Activated CD8-positive, alpha-beta memory T cell treated with anti-CD3 and anti-CD28 coated beads, Interleukin-2, amount 50 U/mL, for 4 hours (primary cell): ENCODE measurements at places on chromosomes 13 and 19.

DNA sequence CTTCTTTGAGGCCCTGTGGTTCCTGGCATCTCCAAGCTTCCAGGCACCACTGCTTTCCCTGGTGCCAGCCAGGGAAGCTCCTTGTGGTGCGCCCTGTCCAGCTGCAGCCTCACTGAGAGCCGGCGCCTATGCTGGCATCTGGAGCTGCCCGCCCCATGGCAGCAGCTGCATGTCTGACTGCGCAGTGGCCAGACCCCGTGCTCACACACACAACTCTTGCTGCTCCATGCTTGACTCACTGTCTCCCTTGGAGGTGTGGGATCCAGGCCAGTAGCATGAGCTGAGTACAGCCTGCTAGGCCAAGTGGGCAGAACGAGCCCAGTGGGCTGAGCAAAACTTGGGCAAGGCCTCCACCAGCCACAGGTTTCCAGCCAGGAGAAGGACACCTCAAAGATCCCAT is 11.5 kb upstream of the SUPT20H start:
- DNase-seq, result no peak

GRCh38 chr19:44401139-44402115 is at the start of gene ZNF285:
Gene ZNF285, minus strand, starts transcription at chr19:44401608. Its CDS starts 4,395 bp downstream, at chr19:44397213.
- peak; percentile 70 for DNase-seq

DNA sequence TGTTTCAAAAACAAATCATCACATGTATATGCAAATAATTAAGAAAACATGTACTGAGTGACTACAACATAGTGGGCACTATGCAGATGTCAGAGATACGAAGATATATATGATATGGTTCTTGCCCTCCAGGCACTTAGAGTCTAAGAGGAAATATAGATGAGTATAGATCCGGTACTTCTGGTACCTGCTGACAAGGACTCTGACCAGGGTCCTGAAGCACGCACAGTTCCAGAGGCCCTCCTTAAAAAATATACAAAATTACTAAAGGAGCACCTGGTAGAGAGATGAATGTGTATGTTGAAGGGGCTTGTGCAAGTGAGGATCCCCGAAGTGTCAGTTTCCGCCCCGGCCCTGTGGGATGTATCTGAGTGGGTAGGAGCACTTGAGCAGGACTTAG is 31.3 kb downstream of the MTUS2 start:
- DNase-seq, result no peak

- no peak for DNase-seq
Measured at GRCh38 chr19:46022431-46023310, at the start of gene PGLYRP1. Gene PGLYRP1, minus strand, starts transcription at chr19:46023053. Its CDS starts 32 bp downstream, at chr19:46023021.

DNA sequence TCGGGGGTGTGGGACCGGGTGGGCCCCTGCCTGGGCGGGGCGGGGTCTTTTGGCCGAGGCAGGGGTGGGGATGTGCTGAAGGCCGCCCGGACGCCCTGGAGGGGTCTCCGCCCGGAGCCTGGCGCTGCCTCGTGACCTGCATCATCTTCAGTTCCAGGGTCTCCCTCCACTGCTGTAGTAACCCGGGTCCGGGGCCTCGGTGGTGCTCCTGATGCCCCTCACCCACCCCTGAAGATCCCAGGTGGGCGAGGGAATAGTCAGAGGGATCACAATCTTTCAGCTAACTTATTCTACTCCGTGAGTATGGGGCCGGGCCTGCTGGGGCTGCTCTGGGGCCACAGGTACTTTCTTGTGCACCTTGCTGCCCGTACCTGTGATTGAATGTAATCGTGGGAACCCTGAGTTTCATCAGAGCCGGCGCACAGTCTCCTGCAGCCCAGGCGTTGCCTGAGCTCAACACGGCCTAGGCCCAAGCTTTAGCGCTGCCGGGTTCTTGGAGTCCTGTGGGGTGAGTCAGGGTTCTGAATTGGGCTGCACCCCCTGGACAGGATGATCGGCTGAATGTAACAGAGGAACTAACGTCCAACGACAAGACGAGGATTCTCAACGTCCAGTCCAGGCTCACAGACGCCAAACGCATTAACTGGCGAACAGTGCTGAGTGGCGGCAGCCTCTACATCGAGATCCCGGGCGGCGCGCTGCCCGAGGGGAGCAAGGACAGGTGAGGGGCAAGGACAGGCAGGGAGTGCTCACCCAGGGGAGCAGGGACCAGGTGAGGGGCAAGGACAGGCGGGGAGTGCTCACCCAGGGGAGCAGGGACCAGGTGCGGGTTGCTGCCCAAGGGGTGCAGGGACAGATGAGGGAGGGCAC is 10.5 kb downstream of the PEAK3 start:
- DNase-seq, result no peak

- peak; percentile 14 for DNase-seq
Measured at GRCh38 chr19:57560049-57560491, 407 bp upstream of the ZNF550 start.

DNA sequence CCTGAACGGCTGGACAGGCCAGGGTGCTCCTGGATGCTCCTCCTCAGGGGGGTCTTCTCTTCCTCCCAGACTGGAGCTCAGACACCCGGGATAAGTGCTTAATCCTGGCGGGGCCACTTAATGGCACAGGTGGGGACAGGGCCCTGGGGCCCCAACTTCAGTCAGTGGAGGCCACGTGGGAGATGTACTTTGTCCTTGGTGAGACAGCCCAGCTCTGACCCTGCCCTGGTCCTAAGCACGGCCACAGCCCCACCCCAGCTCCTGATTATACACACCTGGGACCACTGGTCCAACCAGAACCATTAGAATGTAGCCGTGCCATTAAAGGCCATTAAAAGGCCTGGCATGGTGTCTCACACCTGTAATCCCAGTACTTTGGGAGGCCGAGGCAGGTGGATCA is 7.8 kb downstream of the PPP1R14A start:
- DNase-seq, result no peak

- no peak for DNase-seq
Measured at GRCh38 chr19:13742756-13743155, 21.6 kb upstream of the MRI1 start.

DNA sequence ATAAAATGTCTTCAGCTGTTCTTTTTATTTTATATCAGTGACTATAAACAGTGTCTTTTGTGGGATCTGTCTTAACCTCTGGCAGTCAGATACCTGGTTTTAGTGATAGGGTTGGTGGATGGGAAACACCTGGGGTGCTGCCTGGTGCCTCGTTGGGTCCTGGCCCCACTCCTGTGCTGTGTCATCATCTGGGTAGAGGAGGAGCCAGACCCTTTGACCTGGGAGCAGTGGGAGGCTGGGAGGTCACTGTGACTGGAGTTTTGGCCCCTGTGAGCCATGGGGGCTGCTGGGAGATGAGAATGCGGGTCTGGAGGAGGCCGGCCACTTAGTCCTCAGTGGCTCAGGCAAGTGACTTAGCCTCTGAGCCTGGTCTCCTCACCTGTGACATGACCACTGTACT is 29.4 kb downstream of the TDRD12 start:
- no peak for DNase-seq

DNA sequence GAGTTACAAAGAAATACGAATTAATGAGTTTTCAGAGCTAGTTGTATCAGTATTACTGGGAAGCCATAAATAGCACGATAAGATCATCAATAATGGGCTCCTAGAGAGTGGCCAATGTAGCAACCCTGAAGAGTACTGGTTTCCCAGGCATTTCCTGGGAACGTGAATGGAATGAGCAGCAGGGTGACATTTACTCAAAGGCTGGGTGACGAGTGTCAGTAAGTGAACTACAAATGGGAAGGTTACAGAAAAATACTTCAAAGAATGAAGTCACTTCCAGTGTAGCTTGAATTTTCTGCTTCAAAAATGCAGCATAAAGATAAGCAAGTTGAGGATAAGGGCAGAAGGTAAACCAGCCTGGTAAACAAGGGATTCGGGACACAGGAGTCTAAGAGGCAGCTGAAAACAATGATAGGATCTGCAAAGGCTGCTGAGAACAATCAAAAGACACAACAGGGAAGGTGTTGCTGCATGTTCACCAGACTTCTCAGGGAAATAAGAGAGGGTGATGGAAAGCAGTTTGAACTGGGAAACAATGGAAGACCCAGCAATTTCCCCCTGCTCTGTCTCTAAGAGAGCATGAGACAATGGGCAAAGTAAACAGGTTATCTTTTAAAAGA is 48.6 kb upstream of the POSTN start:
- DNase-seq, result no peak

DNA sequence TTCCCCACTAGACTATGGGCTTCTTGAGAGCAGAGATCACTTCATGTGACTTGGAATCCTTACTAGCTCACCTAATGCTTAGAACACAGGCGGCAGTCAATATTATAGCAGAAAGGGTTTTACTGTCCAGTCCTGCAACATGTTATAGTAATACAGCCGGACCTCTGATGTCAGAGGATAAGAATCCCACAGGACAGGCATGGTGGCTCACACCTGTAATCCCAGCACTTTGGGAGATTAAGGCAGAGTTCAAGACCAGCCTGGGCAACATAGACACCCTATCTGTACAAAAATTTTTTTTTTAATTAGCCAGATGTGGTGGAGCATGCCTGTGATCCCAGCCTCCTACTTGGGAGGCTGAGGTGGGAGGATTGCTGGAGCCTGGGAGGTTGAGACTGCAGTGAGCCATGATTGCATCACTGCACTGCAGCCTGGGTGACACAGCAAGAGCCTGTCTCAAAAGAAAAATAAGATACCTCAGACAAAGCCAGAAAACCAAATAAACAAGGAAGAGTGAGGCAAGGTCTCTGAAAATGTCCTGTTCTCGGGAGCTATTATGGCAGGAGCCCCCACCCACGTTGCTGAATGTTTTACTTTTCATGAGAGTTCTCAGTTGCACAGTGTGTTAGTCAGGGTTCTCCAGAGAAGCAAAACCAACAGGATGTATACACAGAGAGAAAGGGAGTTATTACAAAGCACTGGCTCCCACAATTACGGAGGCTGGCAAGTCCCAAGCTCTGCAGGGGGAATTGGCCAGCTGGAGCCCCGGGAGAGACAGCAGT is 100.8 kb downstream of the UBL3 start:
- no peak for DNase-seq

DNA sequence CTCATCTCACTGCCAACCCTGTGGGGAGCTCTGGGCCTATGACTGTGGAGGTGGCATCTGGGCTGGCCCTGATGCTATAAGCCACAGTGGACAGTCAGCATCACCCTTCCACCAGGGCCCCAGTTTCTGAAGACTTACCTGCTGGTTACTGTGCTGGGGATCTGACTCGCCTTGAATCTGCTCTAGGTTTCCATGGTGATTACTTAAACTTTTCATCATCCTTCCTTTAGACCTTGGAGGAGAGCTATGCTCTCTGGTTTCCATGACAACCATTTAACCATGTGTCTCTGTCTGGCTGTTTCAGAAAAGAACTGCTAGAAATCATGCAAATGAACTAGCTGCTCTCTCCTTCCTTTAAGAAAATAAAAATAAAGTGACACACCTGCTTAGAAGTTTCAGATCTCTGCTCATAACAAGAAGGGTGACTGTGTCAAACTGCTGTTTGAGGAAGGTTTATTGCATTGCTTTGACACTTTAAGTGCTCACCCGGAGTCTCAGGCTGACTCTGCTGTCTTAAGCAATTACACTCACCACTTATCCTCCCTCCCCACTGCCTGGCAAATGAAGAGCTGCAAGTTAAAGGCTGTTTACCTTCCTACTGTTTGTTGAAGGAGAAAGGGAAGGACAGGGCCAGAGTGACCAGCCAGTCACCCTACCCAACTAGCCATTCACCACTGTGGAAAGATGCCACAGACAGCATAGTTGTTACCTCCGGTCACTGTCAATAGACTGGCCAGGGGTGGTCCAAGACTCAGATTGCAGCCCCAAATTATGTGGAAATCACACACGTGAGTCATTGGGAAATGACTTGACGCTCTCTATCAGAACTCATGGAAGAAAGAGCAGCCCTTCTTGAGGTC is 87.6 kb downstream of the HSPH1 start:
- DNase-seq, result no peak

DNA sequence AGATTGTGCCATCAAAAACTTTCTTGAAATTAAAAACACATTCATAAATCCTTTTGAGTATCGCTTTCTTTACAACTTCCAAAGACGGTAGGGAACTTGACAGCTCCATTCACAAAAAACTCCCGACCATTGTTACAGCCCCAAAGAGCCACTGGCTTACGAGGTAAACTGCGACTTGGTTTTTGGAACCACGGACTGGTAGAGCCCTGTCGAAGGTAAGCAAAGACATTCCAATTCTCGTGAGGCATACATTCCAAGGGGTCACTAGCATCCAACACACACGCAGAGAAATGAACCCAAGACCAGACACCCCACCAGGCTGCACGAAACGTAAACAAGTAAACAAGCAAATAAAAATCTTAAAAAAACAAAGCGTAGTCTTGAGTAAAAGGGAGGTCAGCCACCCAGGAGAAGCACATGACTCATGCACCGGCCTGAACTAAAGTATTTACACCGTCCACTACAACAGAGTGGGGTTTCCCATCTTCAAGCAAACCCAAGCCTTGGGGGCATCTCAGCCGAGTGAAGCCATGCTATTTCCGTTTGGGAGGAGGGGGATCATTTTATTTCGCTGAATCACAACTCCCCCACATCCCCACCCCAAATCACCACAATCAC is 1.4 kb downstream of the BRD4 start:
- DNase-seq, result peak; percentile 20

- DNase-seq, result no peak
Measured at GRCh38 chr19:16034958-16035560, 41.2 kb upstream of the TPM4 start.

DNA sequence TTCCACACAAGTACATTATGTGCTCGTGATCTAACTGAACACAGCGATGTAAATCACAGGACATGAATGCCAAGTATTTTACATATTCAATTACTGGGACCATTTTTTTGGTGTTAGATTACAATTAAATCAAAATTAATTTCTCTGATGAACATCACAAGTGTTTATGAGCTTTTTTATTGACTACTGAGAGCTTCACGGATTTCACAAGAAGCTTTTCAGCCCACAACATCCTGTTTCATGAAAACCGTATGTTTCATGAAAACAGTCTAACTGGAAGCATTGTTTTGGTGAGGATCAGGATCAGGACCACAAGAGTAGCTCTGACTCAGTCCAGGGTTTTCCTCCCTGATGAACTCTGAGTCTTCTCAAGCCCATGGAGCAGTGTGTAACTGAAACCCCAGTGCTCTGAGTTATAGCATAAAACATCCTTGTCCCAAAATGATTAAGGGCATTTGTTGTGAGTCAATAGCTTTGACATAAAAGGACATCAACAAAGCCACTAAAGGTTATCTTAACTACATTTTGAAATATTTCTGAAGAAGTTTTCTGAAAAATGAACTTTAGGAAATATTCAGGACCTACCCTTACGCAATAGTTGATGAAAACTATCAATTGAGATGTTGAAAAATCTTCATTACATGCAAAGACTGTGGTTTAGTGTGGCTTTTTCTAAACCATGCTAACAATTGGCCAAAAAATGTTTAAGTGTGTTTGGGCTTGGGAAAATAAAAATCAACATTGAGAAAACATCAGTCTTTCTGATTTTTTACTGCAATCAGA is 49.3 kb downstream of the UFM1 start:
- no peak for DNase-seq

GRCh38 chr19:7480222-7480969 is 8.4 kb downstream of the PEX11G start:
- no peak for DNase-seq

- DNase-seq, result no peak
Measured at GRCh38 chr13:76489274-76489673, 396.9 kb downstream of the KCTD12 start.

DNA sequence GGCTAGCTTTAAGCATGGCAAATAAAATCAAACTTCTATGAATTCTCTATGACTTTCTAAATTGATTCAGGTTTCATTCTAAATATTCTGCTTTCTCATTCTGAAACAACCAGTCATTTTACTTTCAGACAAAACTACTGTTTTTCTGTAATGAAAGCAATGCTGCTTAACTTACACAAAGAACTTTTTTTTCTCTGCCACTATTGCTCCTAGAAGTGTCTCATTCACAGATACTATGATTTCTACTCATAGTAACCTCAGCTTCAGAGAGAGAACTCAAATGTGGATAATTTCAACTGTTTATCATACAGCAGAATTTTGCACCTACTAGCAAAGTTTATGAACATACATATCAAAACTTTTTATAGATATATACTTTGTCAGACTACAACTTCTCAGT is 724.6 kb downstream of the SLITRK5 start:
- DNase-seq, result no peak
